ENCODE measurements at places on chromosomes 1 and 21.
A peak's percentile ranks its signal among the peaks of the same experiment; 100 is the strongest.

GRCh38 chr21:43957611-43958362 is 54.3 kb upstream of the TRAPPC10 start:
- no peak for DNase-seq

GRCh38 chr21:33619726-33620125 is 21.8 kb downstream of the CRYZL1 start:
- DNase-seq: no peak

DNA sequence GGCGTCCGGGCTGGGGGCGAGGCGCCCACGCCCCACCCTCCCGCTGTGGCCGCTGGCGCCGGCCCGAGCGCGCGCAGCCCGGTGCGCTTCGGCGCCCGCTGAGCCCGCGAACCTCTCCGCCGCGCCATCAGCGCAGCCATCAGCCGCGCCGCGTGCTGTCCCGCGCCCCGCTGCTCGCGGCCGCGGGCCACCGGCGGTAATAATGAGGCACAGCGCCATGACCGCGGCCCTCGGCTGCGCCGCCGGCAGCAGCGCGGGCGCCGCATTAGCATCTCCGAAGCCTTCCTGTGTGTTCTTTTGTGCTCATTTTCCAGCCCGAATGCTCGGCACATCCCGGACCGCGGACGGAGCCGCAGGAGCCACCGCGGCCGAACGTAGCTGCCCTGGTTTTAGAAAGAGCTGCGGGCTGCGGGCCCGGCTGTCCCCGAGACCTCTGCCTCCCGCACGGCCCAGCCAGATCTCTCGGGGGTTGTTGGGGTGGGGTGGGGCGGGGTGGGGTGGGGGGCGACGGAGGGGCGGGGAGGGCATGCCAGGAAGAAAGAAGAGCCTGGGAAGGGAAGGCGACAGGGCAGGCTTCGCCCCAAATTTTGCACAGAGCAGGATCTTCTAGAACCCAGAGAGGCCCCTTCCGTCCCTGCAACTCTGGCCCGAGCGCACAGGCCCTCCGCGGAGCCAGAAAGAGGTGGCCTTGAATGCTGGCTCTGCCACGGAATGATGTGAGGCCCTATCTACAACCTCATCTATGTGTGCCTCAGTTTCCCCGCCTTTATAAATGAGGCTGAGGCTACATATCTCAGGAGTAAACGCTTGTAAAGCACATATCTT is 55.3 kb downstream of the RRAGC start:
- DNase-seq: no peak

GRCh38 chr1:152919071-152919470 is 10.7 kb downstream of the IVL start:
- DNase-seq: no peak

- peak; percentile 94 for DNase-seq
These were observed 76.3 kb downstream of the ITPKB start for GRCh38 chr1:226662642-226663326.

GRCh38 chr1:218254296-218254946 is 30.7 kb upstream of the RRP15 start:
- DNase-seq: no peak

DNA sequence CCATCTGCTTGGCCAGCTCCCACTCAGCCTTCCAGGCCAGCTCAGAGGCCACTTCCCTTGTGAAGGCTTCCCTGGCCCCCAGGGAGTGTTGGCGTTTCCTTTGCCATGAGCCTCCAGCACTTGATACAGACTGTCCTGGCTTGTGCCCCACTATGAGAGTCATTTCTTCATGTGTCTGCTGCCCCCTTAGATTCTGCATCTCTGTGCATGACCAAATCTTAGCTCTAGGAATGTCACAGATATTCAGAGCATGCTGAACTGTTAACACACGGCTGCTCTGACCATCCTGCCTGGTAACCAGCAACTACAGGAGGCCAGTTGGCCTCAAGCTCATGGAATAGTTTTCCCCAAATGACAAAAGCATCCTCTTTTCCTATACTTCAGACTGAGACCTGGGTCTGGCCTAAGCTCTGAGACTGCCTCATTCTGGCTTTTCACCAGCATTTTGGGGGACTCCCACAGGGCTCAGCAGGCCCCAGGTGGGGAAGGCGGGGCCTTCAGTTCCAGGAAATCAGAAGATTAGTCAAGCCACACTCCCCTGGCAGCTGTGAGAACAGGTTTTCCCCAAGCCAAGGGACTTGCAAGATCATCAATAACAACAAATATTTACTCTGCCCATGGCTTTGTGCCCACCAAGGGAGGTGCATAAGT is 182.6 kb upstream of the EDN2 start:
- peak; percentile 19 for DNase-seq

DNA sequence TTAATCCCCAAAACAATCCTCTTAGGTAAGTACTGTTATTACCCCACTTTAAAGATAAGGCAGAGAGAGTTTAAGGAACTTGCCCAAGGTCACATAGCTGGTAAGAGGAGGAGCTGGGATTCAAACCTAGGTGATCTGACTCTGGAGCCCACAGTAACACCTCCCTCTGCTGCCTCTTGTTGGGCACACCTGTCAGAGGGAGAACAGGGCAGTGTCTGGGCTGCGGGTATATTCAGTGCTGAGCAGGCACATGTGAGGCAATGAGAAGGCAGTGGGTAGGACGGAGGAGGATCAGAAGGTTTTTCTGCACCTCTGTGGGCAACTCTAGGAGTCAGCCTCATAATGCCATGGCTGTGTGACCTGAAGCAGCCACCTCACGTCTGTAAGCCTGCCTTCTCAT is 1.8 kb downstream of the HPCA start:
- no peak for DNase-seq

- DNase-seq: no peak
These were observed 11.7 kb downstream of the RUNX3 start for GRCh38 chr1:24918370-24918769.

DNA sequence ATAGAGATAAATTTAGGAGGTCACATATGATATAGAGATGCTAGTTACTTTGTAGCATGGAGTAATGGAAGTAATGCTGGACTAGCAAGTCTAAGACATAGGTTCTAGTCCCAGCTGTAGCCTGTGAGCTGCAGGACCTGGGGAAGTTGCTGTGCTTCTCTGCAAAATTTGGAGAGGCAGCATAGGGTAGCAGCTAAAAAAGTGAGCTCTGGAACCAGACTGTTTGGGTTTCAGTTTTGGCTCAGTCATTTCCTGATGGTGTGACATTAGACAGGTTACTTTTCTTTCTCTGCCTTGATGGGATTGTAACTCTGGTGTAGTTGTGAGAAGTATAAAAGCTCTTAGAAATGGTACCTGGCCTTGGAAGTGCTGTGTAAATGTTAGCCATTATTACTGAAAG is 3.3 kb downstream of the METTL13 start:
- DNase-seq: no peak

GRCh38 chr1:119147661-119148090 is 7.2 kb upstream of the WARS2 start:
- DNase-seq: no peak

DNA sequence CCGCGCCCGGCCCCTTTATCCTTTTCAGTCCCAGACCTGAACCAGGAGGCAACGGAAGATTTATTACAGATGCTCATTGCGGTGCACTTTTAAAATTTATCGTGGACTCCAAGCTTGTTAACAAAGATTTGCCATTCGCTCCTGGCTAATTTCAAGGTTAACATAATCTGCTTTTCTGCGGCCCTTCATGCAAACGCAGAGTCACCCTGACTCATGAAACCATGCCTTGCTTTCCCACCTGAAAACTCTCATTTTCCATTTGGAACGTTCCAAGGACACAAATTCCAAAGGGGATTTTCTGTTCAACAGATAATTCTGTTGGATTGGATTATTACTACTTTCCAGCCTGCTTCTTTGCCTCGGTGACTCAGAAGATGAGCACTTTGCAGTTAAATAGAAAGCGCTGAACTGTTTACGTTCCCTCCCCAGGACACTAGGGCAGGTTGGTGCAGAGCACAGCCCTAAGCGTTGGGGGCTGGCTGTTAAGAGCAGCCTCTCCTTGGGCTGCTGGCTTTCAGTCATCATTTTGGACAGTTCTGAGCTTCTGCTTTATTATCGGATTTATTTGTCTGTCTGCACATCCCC is 51.1 kb downstream of the CD247 start:
- peak; percentile 4 for DNase-seq

- DNase-seq: no peak
These were observed 174.2 kb downstream of the PCP4 start for GRCh38 chr21:40041446-40041845.

- no peak for DNase-seq
These were observed 69.9 kb downstream of the TNFSF4 start for GRCh38 chr1:173137107-173137706.

GRCh38 chr1:27528818-27529703 is 39.1 kb upstream of the WASF2 start:
- DNase-seq: peak; percentile 57

DNA sequence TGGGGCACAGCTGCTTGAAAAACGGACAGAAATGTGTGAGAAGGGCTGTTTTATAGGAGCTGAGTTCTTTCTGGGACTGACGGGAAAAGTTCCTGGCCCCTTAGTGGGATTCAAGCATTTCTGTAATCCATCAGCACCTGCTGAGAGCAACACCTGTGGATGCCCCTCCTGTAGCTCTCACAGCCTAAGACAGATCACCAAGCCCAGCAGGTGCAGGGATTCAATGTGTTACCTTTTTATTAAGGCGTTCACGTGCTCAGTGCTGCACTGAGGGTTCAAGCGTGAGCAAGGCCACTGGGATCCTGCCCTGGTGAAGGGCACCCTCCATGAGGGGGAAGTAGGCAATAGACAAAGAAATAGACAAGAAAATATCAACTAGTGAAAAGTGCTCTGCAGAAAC is 14.9 kb downstream of the OLFML2B start:
- DNase-seq: no peak

GRCh38 chr1:220438741-220439140 is 89.2 kb upstream of the MARK1 start:
- no peak for DNase-seq

- no peak for DNase-seq
These were observed 110.9 kb downstream of the KCNN3 start for GRCh38 chr1:154759196-154759595.

DNA sequence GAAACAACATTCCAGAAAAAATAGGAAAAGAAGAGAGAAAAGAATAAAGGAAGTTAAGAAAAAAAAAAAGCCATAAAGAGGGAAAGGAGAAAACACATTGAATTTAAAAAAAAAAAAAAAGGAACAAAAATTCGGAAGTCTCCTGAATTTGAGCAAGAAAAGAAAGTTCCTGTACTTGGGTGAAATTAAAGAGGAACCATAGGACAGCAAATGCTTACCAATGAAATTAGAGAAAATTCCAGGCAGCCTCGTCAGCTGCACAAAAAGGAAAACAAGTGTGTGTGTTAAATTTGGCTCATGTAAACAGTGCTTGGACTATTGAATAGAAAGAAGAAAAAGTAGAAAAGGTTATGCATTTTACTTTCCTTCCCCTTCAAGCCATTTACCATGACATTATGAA is 4.9 kb downstream of the IL12RB2 start:
- no peak for DNase-seq

DNA sequence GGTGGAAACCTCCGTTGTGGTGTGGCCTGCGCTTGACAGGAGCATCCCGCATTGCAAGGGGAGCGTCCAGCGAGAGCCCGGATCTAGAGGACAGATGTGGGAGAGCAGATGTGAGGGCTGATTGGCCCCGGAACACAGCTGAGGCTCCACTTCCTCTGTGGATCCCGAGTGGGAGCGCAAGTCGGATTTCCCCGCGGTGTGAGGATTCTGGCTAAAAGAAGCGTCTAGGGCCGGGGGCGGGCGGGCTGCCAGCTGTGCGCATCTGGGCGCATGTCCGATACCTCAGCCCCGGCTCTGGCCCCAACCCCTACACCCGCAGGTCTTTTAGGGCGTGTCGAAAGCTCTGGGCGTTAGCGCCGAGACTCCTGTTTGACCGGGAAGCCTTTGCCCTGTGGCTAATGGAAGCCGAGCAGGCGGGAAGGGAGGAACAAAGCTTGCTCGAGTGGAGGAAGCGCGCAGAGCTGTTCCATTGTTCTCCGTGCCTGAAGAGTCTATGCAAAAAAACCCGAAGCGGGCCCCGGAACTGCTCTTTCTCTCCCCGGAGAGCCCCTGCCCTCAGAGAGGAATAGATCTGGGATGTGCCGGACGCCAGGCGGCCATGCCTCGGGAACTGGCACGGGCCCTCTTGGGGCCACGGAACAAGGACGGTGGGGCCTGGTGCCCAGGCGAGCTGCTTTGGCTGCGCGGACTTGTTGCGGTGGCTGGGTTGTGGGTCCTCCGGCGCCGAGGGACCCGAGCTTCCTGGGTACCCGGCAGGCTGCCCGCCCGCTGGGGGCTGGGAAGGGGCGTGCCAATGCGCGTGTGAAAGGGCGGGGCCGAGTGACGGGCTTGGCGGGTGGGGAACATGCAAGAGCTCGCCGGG is 111.1 kb downstream of the NAV1 start:
- DNase-seq: peak; percentile 47

DNA sequence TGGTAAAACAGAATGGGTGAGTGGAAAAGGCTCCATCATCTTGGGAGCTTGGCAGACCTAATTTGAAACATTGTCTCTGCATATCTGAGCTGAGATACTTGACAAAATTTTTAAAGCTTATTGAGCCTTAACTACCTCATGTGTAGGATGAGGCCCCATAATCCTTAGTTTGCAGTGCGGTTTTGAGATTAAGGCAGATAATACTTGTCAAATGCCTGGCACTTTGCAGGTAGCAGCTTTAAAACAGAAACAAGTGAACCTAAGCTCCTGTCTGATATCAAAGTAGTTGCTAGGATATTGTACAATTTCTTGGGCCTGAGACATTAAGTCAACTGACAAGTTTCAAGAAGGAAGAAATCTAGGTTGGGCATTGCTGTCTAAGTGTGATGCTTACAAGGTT is 65.3 kb downstream of the TBX19 start:
- no peak for DNase-seq

DNA sequence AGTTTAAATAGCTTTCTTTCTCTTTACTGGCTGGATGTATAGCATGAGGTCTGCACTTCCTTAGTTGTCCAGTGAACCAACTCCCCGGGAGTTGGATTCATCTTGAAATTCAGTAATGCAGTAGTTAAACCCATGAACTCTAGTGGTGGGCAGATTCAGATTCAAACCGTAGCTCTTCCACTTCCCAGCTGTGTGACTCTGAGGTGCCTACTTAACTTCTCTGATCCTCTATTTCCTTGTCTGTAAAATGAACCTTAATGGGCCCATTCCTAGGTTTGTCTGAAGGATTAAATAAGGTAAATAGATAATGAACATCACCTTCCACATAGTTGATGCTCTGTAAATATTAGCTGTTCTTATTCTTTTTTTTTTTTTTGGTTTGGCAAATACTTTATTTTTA is 16.5 kb downstream of the PIK3CD start:
- DNase-seq: no peak

GRCh38 chr1:180352021-180352420 is 122.0 kb downstream of the LHX4 start:
- no peak for DNase-seq

GRCh38 chr1:160407839-160408801 is 7.8 kb downstream of the VANGL2 start:
- DNase-seq: peak; percentile 82

GRCh38 chr1:44519035-44519676 is 114.1 kb downstream of the RNF220 start:
- DNase-seq: no peak

Measured in kidney tubule cell (primary cell).